Dermis microvascular lymphatic vessel endothelial cell (primary cell): ENCODE measurements at places on chromosomes 3 and 15. TPM values are rescaled to one million over a fixed set of nuclear protein-coding genes. Genes with fewer than 3 reads are reported as not detected.

ANKRD34C gene
- total RNA-seq: not detected in 2 replicates

EOGT gene
- total RNA-seq: 38.6 and 41.3 TPM in 2 replicates

SLC12A1 gene
- total RNA-seq: not detected in 2 replicates

EBLN2 gene
- 2.9 and 3.0 TPM in 2 replicates for total RNA-seq

DNA sequence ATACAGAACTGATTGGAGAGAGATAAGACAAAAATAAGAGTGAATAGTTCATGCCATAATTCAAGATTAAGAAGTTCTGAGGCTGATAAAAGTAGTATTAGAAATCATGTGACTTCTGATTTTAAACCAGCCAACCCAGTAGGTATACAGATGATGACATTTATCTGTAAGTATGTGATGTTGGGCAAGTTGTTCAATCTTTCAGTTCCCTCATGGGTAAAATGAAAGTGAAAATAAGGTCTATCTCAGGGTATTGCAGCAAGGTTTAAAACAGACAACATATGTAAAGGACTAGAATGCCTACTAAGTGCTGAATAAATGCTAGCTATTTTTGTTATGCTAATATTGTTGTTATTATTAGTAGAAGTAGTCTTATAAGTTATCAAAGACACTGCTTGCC, 1055.7 kb downstream of the NAALADL2 start:
- no peak for DNase-seq

- no peak for DNase-seq
These were observed 19.5 kb downstream of the XXYLT1 start for GRCh38 chr3:195251336-195252065.

DNA sequence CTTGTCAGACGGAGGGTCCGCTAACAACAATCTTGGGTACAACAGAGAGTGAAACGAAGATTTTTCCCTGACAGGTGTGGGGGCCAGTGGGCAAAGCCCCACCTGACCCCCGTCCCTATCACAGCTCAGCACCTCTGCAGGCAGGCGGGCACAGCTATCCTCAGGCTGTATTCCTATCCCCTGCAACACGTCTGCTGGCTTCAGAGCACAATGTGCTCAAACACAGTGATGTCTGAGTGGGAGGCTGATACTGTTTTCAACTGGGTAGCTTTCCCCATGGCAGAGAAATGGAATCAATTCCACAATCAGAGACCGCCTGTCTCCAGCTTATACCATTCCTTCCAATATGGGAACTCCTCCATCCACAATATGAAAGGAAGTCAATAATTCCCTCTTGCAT, 28.0 kb downstream of the TLE3 start:
- DNase-seq: no peak

DNA sequence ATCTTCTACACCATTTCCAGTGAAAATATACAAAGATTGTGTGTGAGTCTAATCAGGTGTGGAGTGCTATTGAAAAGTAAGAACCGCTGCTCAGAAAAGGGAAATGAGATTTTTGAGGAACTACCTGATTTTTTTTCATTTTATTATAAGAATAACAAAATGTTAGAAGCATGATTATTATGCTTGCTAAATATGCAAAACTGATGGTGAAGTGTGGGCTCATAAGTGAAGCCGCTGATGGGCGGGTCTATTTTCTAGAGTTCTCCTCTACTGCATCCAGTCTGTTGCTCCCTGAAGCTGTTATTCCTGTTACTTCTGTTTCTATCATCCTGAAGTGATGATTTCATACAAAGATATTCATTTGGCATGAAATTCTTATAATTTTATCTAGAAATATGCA, 612.0 kb downstream of the CADM2 start:
- no peak for DNase-seq

DNA sequence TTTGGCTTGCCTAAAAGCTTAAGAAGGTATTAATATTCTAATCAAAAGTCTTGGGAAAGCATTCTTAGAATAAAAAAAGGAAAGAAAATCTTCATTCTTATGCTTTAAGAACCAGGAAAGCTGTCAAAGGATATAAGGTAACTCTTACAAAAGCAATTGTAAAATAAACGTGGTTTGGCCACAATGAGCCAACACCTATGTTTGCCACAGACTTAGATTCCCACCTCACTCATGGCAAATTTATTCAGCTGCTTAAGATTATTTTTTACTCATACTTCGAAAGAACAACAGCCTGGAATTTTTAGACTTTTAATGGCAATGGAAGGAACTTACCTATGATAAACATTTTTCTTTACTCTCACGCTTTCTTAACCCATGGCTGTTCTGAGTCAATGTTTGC, 38.4 kb downstream of the AGTR1 start:
- no peak for DNase-seq

DNA sequence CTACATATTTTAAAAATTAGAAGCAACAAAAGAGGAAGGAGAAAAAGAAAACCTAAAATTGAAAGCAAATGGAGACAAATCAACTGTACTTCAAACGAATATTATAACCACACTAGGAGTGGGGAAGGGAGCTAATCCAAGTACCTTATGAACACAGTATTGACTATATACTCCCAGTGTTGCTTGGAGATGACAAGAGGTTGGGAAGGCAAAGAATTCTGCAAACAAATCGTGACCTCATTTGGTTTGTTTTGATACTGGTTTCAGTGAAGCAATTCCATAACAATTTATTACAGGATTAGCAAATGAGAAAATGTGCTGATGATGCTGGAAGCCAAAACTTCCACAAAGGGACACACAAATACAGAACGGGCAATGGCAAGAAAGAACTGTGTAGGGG, 268.1 kb downstream of the ULK4 start:
- DNase-seq: no peak

DNA sequence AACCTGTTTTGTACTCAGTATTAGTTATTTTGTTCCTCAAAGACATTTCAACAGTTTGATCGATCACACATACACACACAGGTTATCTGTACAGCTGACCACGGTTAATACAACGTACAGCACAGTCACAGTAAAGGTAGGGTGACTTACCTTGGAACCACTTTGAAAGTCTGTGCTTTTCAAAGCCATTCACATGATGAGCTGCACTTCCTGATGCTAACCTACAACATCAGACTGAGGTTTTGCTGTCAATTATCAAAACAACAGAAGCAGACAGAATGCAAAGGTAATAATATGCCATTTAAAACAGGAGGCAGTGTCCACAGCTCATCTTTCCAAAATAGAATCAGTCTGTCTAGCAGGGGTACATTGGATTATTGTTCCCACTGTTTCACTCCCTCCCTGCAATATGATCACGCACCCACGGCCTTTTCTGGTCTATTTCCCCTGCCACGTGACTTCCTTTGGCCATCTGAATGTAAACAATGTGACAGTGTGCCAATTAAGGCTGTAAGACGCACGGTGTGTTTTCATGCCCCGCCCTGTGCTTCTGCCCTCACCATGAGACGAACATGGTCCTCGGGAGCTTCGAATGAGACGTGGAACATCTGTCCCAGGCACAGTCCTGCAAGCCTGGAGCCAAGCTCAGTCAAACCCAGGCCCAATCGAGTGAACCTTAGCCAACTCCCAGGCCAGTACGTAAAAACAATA, 102.4 kb downstream of the FMN1 start:
- no peak for DNase-seq

GRCh38 chr3:23949784-23950183, 4.7 kb downstream of the NR1D2 start:
- DNase-seq: peak; percentile 12

GRCh38 chr3:140250010-140250855, 315.2 kb downstream of the CLSTN2 start:
- no peak for DNase-seq

- peak; percentile 53 for DNase-seq
These were observed 12.1 kb upstream of the CX3CR1 start for GRCh38 chr3:39291903-39292329.

DNA sequence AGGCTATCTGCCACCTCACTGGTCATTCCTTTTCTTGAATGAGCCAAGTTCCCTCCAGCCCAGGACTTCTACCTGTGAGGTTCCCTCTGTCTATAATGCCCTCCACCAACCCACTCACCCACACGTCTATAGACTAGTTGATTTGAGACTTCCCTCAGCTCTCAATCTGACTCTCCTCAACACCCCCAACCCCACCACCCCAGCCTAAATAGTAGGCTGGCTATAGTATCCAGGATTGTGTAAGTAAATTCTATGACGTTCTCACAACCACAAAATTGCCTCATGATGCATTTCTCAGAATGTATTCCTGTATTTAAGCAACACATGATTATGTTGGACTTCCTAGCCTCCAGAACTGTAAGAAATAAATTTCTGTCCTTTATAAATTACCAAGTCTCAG, 2.2 kb downstream of the PLSCR1 start:
- no peak for DNase-seq

- DNase-seq: no peak
These were observed 18.0 kb downstream of the ISG20 start for GRCh38 chr15:88656760-88657221.

- no peak for DNase-seq
These were observed 53.7 kb upstream of the FAM174B start for GRCh38 chr15:92709110-92709790.

- DNase-seq: no peak
These were observed 115.4 kb upstream of the GADL1 start for GRCh38 chr3:31009881-31010280.

DNA sequence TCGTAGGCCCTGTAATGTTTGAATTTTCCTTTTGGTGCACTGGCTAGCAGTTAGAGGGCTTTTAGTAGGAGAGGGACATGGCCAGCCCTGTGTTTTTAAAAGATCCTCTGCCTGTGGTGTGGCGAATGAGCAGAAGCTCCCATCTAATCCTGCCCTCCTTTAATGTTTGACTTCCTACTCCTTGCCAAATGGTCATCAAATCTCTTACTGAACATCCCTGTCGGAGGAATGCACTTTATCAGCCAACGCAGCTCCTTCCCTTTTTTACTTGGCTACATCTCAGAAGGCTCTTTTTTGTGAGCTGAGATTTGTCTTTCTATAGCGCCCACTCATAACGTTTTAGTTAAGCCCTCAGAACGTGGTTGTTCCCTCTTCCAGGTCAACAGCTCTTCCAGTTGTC, 44.8 kb downstream of the MAP2K5 start:
- DNase-seq: no peak

- no peak for DNase-seq
These were observed at the start of gene GP9 for GRCh38 chr3:129060276-129061022. GP9 (plus strand) TSS chr3:129060779; CDS start chr3:129061740, 961 bp downstream.

GRCh38 chr15:98698792-98699191, 50.5 kb downstream of the IGF1R start:
- DNase-seq: no peak

DNA sequence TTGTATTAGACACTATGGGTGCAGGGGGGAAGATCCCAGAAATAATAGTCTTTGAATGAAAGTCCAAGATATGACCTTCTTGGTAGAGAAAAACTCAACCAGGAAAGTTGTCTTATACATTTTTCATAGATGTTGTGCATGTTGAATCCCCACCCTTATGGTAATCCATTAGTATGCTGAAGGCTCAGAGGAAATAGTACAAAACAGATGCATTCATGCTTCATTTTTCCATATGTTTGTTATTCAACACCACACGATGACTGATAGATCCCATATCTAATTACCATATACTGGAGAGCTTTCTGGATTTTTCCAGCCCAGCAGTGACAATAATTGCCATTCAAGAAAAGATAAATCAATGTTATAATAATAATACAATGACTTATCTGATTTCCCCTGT, 487.4 kb downstream of the FGF12 start:
- DNase-seq: no peak

- DNase-seq: no peak
These were observed 906.1 kb downstream of the CADM2 start for GRCh38 chr3:85864896-85865295.

GRCh38 chr15:90957031-90957790, 2.5 kb downstream of the RCCD1 start:
- DNase-seq: no peak

DNA sequence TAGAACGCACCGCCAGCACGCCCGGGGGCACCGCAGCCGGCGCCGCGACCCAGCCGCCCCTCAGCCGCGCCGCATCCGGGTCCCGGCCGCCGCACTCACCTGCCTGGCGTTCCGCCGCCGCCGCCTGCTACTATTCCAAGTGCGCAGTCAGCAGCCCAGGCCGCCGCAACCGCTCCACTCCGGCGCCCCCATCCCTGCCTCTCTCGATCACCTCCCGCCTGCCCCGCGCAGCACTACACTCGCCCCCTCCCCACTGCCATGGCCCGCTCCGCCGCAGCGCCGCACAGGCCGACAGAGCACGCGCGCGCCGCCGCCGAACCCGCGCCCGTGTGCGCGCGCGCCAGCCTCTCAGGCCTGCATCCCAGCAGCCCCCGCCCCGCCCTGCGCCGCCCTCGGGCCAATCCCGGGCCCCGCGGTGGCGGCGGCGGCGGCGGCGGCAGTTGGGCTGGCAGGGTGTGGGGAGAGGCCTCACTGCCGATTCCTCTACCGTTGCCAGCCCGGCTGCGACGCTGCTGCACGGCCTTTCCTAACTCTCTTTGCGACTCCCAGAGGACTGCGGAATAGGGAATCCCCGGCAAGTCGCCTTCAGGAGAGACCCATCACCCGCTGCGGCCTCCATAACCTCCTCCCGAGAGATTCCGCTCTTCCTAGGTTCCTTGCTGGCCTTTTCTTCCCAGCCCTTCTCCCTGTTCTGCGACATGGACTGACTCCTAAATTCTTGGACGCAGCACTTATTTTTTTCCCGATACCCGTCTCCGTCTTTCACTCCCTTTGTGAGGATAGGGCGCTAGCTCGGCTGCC, at the start of gene PIK3CB:
Gene PIK3CB, minus strand, starts transcription at position 333 of the 801 bp plus-strand sequence. CDS start 75,585 bp downstream, outside the sequence.
- peak; percentile 89 for DNase-seq

DNA sequence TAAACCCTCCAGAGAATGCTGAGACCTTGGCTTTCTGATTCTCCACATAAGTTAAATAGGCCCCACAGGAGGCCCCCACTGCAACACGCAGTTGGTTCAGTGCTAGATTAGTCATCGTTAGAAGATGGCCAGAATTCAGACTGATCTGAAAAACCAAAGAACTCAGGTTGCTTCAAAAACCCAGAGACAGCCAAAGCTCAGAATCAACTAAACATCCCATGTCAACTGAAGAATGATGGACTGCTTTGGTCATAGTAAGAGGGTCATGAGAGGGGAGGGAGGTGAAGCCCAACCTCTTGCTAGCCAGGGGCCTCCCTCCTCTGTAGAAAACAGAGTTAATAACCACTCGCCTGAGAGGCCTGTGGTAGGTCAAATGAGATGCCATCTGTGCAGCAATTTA, 93.1 kb downstream of the AKAP13 start:
- no peak for DNase-seq

DNA sequence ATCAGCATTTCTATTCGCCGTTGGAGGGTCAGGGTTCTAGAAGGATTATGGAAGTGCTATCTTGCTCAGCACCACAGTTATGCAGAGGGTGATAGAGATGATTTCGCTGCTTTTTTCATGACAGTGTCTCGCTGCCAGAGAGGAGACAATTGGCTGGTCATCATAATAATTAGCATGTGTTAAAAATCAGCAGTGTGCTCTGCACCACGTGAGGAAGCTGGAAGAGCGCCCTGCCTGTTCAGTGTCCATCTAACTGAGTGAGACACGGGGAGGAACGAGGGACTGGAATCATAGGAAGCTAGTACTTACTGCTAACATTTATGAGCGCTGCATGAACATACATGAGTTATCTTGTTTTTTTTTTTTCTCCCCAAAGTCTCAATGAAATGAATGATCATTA, 116.2 kb upstream of the PLAAT1 start:
- no peak for DNase-seq

- peak; percentile 8 for DNase-seq
These were observed 64.4 kb downstream of the PHC3 start for GRCh38 chr3:170117134-170117533.

- DNase-seq: no peak
These were observed 40.3 kb downstream of the GNB4 start for GRCh38 chr3:179410999-179411398.

GRCh38 chr3:128950223-128950938, 43.5 kb downstream of the CFAP92 start:
- peak; percentile 71 for DNase-seq
